ENCODE measurements at places on chromosomes 16 and 17. TPM values are rescaled to one million over a fixed set of nuclear protein-coding genes. Genes with fewer than 3 reads are reported as not detected.

- no peak for DNase-seq
These were observed 107.9 kb downstream of the AIPL1 start for GRCh38 chr17:6327007-6327406.

GRCh38 chr16:49459953-49460735, 86.5 kb downstream of the C16orf78 start:
- DNase-seq: no peak

- DNase-seq: no peak
These were observed 1.9 kb upstream of the CCDC102A start for GRCh38 chr16:57538235-57538721.

DNA sequence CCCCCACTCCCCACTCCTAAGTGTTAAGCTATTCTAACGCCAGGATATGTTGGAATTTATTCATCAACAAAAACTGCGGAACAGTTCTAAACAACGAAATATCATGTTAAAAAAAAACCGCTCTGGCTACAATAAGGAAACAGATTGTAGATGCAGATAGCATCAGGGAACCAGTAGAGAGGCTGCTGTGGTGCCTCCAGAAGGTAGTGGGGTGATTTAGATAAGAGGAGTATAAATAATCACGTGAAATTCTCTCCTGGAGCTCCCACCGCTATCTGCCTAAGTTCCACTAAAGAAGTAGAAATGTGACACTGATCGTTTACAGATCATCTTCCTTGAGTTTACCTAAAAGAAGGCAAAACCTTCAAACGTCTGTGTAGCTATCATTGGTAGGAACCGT, 8.0 kb downstream of the AHSP start:
- no peak for DNase-seq

GRCh38 chr16:1926271-1926670, 8.1 kb upstream of the HS3ST6 start:
- DNase-seq: no peak

HOXB9 gene
- total RNA-seq: not detected

CUEDC1 gene
- 21.6 TPM for total RNA-seq

MAF gene
- 3.5 TPM for total RNA-seq

METTL16 gene
- total RNA-seq: 13.5 TPM
